ENCODE measurements at places on chromosomes 12 and 14. TPM values are rescaled to one million over a fixed set of nuclear protein-coding genes. Genes with fewer than 3 reads are reported as not detected.

DNA sequence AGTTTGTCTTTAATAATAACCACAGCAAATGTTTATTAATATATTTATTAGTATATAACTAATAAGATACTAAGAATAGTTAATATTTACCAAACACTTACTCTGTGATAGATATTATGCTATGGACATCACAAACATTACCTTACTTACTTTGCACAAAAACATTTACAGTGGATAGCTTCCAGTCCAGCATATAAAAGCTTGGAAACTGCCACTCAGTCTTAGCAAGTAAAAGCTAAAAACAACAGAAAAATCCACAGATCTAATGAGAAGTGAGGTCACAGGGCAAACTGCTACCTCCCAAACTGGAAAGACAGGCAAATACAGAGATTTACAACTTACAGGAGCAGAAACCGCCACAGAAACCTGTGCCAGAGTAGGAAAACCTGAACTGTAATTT is 99.8 kb downstream of the METTL25 start:
- DNase-seq = no peak

GLT1D1 gene
- 0.71 TPM for total RNA-seq

CDKN3 gene
- total RNA-seq = 24.8 TPM

- DNase-seq = no peak
Observed at GRCh38 chr12:98724384-98725155, 79.5 kb downstream of the APAF1 start.

GRCh38 chr14:60101786-60102185 is 10.1 kb downstream of the PCNX4 start:
- no peak for DNase-seq

DNA sequence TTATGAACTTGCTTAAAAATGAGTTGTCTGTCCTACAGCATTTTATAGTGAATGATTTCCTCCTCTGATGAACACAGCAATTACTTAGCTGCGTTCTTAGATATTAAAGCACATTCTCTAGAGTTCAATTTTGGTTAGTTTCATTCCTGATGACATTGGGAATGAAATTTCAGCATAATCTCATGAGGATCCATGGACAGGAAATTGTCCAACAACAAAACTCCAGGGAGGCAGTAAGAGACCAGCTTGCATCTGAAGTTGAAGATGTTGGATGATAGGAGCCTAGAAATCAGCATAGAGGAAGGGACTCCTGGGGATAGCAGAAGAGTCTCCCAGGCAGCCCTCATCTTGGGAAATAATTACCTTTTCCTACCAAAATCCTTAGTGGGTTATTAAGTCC is 128.7 kb upstream of the RAP1B start:
- DNase-seq = peak; percentile 31

GZMB gene
- total RNA-seq = 0.22 TPM
